Activated effector memory CD4-positive, alpha-beta T cell treated with anti-CD3 and anti-CD28 coated beads, Interleukin-2, amount 50 U/mL, for 16 hours (primary cell): ENCODE measurements at places on chromosomes 11 and 22.

- DNase-seq, result peak; percentile 80
These were observed 6.6 kb downstream of the TSPAN4 start for GRCh38 chr11:849104-849824.

GRCh38 chr11:133896642-133897330 is 51.5 kb upstream of the SPATA19 start:
- DNase-seq, result peak; percentile 49

GRCh38 chr22:28903080-28903479 is 19.7 kb downstream of the ZNRF3 start:
- DNase-seq, result no peak

DNA sequence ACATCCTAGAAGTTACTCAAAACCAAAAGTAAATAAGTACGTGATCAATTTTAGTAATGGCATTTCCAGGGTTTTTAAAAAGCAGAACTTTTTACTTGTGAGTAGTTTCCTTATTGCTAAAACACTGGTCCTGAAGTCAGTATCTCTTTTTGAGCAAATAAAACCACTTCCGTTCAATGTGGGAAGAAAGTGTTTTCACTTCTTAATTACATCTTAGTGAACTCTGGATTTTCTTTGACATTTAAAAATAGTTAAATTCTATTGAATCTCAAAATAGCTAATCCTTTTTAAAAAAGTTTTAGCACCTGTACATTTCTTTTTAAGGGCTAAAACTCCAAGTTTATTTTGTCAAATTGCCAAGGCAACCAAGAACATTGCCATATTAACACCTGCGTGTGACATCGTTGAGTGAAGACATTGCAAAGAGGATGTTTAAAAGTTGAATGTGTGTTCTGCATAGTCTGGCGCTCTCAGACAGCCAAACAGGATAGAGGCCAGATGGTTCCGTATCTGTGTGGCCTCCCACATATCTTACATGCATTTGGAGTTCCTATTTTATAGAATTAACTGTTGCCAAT is 17.2 kb upstream of the OR5B21 start:
- DNase-seq, result no peak

DNA sequence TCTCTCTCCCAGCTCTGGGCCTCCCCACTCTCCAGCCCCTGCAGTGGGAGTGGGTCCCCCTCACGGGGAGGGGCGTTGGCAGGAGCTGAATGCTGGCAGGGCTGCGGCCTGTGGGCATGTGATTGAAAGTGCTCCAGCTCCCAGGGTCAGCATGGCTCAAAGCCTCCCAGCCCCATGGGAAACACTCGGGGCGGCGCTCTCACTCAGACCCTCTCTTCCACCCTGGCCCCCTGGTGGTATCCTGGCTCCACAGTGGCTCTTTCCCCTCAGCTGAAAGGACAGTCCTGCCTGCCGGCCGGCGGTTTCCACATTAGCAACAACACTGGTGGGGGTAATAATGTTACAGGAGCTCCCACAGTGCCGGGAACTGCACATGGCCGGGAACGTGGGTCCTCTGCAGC is 35.5 kb downstream of the POLR3H start:
- no peak for DNase-seq

GRCh38 chr11:113019711-113020110 is 58.5 kb downstream of the NCAM1 start:
- no peak for DNase-seq

DNA sequence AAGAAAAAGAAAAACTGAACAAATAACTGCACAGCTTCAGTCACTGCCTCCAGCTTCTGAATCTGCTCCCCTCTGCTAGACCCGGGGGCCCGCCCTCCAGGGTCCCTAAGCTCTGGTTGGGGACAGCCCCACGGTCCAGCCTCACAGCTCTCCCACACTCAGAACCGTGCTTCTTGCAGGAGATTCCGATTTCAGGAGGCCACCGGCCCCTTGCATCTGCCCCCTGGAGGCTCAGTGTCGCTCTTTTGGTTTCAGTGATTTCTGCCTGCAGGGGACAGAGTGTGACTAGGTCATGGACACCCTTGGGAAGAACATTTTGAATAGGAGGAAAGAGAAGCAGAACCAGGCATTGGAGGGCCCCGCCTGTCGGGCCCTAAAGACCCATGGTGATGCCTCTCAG is 23.1 kb upstream of the RPS3 start:
- DNase-seq, result no peak

GRCh38 chr11:120432056-120433018 is 79.2 kb upstream of the GRIK4 start:
- DNase-seq, result no peak

GRCh38 chr11:65448418-65449105 is 26.0 kb downstream of the NEAT1 start:
- DNase-seq, result peak; percentile 60

- DNase-seq, result no peak
These were observed 2191.2 kb downstream of the LRRC4C start for GRCh38 chr11:39268176-39268690.

- DNase-seq, result no peak
These were observed 22.6 kb downstream of the TMEM218 start for GRCh38 chr11:125088576-125089455.

- no peak for DNase-seq
These were observed 746.4 kb downstream of the BRD1 start for GRCh38 chr22:49081261-49081666.

- no peak for DNase-seq
These were observed 396.6 kb downstream of the TENM4 start for GRCh38 chr11:79044201-79044600.

GRCh38 chr11:111730871-111731591 is 35.2 kb downstream of the PPP2R1B start:
- DNase-seq, result no peak

DNA sequence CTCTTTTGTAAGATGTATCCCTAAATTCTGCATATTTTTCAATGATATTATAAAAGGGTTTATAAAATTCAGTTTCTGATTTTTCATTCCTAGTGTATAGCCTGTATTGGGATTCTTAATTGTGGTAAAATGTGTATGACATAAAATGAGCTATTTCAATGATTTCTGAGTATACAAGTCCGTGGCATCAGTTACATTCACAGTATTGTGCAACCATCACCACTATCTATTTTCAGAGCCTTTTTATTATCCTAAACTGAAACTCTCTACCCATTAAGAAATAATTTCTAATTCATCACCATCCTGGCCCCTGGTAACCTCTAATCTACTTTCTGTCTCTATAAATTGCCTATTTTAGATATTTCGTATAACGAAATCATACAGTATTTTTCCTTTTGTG is 39.8 kb downstream of the EIF3F start:
- DNase-seq, result no peak

DNA sequence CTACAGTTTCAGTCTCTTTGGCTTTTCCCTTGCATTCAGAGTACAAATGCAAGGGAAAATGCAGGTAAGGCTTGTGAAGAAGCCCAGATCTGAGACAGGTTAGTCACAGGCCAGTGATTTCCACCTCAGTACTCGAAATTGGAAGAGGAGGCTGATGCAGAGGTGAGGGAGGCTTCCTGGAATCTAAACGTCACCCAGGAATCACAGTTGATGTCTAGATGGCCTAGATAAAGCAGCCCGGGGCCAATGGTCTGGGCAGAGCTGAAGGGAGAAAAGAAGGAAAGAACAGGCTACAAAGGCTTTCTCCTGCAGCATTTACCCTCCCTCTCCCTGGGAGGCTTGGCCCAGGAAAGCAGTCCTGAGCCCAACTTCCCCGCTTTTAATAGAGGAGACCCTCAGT is 8.5 kb downstream of the TRIM6 start:
- no peak for DNase-seq

- no peak for DNase-seq
These were observed 27.3 kb downstream of the LRRC74B start for GRCh38 chr22:21073023-21073422.

GRCh38 chr22:37561212-37562048 is 1.1 kb downstream of the CDC42EP1 start:
- peak; percentile 90 for DNase-seq

GRCh38 chr11:58390551-58391063 is 16.1 kb downstream of the OR5B3 start:
- no peak for DNase-seq

- DNase-seq, result peak; percentile 64
These were observed 57.0 kb downstream of the BRD1 start for GRCh38 chr22:49770547-49771265.

- peak; percentile 47 for DNase-seq
These were observed 81.6 kb downstream of the SHANK2 start for GRCh38 chr11:71170624-71171423.

DNA sequence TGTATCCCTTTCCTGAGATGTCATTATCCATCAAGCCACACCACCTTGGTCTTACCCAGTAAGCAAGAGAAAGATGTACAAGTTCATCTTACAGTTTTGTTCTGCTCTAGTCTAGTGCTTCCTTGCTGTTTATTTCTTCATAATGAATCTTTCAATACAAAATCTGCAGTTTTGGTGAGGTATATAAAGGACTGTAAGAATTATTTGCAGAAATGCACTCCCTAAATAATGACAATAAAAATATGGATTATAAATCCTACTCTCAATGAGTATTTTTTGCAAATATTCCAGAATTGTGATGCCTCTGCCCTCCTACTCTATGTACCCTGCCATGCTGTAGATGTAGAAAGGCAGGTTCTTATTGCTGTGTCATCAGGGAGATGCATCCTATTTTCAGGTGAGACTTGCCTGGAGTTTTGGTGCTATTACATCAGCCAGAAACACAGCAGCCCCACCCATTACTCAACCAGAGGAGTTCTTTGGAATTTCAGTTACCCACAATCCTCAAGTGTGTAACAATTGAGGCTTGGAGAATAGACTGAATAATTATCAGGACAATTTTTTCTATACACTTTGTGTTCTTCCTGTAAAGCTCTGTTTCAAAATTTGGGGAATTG is at the start of gene OR10S1:
OR10S1 (minus strand) TSS at position 51 of the 617 bp plus-strand sequence. CDS start 117 bp downstream, outside the sequence.
- DNase-seq, result no peak

GRCh38 chr11:123505546-123506299 is 75.7 kb downstream of the GRAMD1B start:
- no peak for DNase-seq

GRCh38 chr11:134313379-134313778 is 18.4 kb upstream of the GLB1L2 start:
- no peak for DNase-seq

DNA sequence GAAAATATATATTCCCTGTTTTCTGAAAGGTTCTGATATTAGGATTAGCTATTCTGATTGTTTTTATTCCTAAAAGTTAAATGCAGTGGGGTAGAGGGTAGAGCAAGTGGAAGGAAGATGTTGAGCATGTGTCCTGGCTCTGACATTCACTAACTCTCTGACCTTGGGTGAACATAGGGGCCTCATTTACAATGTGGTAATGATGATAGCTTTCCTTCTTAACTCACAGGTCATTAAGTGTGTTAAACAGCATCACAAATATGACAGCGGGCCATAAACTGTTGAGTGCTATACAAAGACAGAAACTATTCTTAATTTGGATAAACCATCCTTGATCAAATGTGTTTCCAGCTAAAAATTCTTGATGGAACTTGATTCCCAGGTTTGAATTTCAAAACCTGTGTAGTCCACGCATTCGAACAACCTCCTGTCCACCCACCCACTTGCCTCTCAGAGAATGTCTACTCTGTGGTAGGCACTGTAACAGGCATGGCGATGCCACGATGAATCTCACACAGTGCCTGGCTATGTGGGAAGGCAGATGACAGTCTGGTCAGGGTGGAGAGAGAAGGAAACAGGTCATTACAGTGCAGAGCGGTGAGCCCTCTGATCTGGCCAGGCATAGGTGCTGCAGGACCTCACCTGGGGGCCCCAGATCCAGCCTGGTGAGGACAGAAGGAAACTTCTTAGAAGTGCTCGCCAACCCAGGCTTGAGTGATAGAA is 19.3 kb upstream of the PEX26 start:
- DNase-seq, result no peak

GRCh38 chr22:38403812-38404211 is 51.2 kb downstream of the KCNJ4 start:
- no peak for DNase-seq

GRCh38 chr11:122784325-122784955 is 53.9 kb upstream of the CRTAM start:
- no peak for DNase-seq

GRCh38 chr22:48765595-48765994 is 1062.1 kb downstream of the BRD1 start:
- DNase-seq, result peak; percentile 49

DNA sequence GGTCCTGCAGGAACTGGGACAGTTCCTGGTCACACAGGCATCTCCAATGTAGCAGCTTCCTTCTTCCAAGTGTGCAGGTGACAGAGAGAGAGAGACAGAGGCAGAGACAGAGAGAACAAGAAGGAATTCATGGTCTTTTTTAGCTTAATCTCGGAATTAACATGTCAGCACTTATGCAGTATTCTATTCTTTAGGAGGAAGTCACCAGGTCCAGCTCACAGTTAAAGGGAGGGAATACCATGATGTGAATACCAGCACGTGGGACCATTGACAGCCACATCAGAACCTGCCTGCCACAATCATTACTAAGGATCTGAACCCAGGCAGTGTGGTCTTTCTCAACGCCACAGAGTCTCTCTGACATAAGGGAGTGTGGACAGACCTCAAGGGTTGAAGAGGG is 341.6 kb downstream of the MN1 start:
- no peak for DNase-seq

DNA sequence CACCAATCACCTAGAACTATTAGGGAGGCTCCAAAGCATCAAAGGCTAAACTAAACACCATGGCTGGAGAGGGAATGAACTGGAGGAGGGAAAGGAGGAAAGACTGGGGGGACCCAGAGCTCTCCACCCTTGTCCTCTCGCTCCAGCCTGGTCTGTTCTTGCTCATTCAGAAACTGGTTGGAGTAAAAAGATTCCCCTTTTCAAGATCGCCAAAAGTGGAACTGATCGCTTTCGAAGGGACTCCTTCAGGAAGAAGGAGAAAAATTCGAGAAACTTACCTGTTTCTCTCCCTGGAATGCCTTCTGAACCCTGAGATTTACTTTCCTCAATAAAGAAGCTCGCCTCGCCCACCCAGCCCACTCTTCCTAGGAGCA is 46.9 kb downstream of the OR4D9 start:
- DNase-seq, result no peak

DNA sequence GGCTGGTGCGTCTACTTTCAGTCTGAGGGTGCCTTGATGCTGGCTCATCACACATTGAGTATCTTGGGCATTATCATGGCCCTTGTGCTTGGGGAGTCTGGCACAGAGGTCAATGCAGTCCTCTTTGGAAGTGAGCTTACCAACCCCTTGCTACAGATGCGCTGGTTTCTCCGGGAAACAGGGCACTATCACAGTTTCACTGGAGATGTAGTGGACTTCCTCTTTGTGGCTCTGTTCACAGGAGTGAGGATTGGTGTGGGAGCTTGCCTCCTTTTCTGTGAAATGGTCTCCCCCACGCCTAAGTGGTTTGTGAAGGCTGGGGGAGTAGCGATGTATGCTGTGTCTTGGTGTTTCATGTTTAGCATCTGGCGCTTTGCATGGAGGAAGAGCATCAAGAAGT is 4.9 kb downstream of the TLCD5 start:
- DNase-seq, result no peak

DNA sequence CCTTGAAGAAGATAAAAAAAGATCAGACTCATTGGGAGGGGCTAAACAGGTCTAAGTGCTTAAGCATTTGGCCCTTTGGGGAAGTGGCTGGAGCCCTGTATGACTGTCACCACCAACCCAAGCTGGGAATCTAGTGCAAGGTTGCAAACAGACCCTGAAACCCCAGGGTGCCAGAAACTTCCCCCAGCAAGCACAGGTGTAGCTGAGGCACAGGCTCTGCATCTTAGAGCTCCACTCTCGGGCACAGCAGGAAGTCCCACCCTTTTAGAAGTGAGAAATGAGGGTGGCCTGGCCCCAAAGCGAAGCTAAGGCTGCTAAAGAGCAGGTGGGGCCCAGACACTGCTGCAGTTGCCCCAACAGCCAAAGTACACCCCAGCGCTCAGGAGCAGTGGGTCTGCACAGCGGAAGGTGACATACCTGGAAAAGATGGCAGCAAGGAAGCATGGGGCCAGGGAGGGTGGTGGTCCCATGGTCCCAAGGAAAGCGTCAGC is 5.8 kb upstream of the KDM2A start:
- DNase-seq, result peak; percentile 56

- no peak for DNase-seq
These were observed 37.5 kb downstream of the KIRREL3 start for GRCh38 chr11:126963115-126963514.
